Activated CD4-positive, alpha-beta T cell treated with anti-CD3 and anti-CD28 coated beads, Interleukin-2, amount 10 ng/mL, durations not matched to agents 24 days and 14 days (primary cell): ENCODE measurements at places on chromosomes 1 and 21. TPM values are rescaled to one million over a fixed set of nuclear protein-coding genes. Genes with fewer than 3 reads are reported as not detected.

Gene DDAH1
- not detected in 2 replicates for total RNA-seq

Gene NFYC
- total RNA-seq: 66.5 and 73.2 TPM in 2 replicates

Gene COL24A1
- total RNA-seq: 0.02 TPM in 1 of 2 replicates, not detected in the other

Gene DIO1
- total RNA-seq: not detected in 2 replicates

Gene RUNX3
- 110 and 112 TPM in 2 replicates for total RNA-seq

Gene GBP3
- total RNA-seq: 7.1 and 8.1 TPM in 2 replicates

Gene HSD3B1
- total RNA-seq: not detected in 2 replicates

Gene SLAMF6
- total RNA-seq: 53.8 and 55.4 TPM in 2 replicates

Gene PPIAL4G
- 0.09 and 0.17 TPM in 2 replicates for total RNA-seq

Gene PTCH2
- 0.78 and 1.0 TPM in 2 replicates for total RNA-seq

Gene TNNI3K
- total RNA-seq: not detected in 2 replicates

Gene KRTAP21-1
- not detected in 2 replicates for total RNA-seq

Gene FAM167B
- 0.23 and 0.57 TPM in 2 replicates for total RNA-seq

Gene RYR2
- total RNA-seq: 0.02 TPM in 1 of 2 replicates, not detected in the other
